ENCODE measurements at places on chromosomes 3 and 15. TPM values are rescaled to one million over a fixed set of nuclear protein-coding genes. Genes with fewer than 3 reads are reported as not detected.

Gene CD96
- total RNA-seq, result not detected

Gene CYFIP1
- 112 TPM for total RNA-seq

Gene GABRG3
- total RNA-seq, result 1.7 TPM

Gene BNIP2
- total RNA-seq, result 69.9 TPM

Gene LMOD3
- total RNA-seq, result not detected

Gene CHRFAM7A
- 0.46 TPM for total RNA-seq

Gene HIGD1A
- total RNA-seq, result 110 TPM

Gene PAQR5
- total RNA-seq, result 1.4 TPM

Gene ZCWPW2
- 0.60 TPM for total RNA-seq

- peak; percentile 52 for DNase-seq
Observed at GRCh38 chr3:134677196-134677986, 26.6 kb upstream of the KY start.

DNA sequence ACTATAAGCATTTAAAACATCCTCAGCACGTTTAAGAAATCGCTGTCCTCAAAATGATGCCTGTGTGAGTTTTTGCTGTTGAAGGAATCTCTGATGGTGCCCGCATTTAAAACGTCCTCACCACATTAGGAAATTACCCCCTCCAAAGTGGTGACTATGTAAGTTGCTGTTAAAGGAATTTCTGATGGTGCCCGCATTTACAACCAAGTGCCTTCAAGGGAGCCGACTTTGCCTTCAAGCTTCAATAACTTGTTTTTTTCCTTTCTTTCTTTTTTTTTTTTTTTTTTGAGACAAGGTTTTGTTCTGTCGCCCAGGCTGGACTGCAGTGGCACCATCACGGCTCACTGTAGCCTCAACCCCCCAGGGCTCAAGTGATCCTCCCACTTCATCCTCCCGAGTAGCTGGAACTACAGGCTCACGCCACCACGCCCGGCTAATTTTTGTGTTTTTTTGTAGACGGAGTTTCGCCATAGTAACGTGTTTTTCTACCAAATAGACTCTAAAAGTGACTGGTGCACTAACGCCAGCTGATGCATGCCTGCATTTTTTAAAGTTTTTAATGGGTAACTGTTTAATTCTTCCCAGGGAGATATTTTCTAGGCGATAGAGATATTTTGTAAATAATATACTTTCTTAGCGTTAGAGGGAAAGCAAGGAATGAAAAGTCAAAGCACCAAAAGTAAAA lies 19.0 kb upstream of the TSEN2 start:
- DNase-seq, result no peak

DNA sequence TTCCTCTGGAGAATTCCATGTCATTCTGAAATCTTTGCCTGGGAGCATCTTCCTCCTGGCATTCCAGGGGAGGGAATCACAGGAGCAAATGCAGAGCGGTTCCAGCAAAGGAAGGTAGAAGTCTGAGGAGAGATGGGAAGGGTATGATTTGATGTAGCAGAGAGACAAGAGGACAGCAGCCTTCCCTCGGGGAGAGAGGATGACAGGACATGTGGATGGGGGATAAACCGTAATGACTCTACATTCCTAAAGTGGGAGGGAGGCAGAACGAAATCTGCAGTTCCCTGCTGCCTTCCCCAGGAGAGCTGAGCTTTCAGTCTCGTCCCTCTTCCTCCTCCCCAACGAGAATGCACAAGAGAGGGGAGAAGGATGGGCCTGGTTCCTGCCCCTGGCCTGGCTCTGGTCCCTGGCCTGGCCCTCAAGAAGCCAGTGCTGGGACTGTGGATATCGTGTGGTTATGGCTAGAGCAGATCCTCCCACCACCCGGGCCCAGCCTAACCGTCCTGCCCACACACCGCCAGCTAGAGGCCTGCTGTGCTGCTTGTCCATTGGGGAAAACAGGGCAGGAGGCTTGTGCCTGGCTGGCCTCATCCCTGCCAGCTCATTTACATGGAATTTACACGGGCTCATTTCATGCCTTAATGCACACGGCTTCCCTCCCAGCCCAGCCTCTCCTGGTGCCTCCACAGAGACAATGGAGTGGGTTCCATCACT lies 26.6 kb downstream of the SEMA7A start:
- peak; percentile 79 for DNase-seq

GRCh38 chr3:113070681-113071113 lies 79.9 kb downstream of the GTPBP8 start:
- DNase-seq, result no peak

DNA sequence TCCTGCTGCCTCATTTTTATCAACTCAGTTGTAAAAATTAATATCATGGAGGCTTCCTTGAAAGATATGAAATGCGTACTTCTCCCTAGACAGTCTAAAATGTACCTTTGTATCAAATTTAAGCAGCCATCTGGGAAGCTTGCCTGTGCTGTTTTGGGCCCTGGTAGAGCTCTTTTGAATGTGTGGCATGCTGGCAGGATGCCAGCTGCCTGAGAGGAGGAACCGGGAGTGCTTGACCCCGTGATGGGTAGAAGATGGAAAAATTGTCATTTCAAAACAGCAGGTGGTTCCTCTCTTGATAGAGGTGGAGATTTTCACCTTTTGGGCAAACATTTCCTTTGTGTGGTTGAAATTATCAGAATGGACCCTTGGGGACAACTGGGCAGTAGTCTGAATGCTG lies 245.3 kb downstream of the RPLP1 start:
- no peak for DNase-seq

GRCh38 chr15:85452436-85452835 lies 72.0 kb downstream of the AKAP13 start:
- DNase-seq, result no peak

GRCh38 chr3:3998140-3998922 lies 199.1 kb downstream of the LRRN1 start:
- peak; percentile 70 for DNase-seq

- no peak for DNase-seq
Observed at GRCh38 chr3:4928277-4928789, 50.9 kb upstream of the BHLHE40 start.

DNA sequence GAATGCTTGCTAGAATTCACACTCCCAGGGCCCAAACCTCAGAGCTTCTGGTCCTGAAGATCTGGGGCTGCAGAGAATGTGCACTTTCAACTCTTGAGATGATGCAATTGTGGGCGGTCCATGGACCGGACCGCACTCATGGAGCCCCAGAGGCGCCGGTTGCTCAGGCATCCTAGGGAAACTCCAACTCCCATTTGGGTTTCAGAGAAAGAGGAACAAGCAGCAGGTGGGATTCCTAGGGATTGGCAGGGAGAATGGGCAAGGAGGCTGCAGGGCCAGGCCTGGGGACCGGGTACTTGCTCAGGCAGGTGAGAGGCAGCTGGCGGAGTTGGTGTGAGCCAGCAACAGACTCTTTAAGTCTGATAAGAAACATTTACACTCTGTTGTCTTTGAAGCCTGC lies 3.5 kb downstream of the NOX5 start:
- DNase-seq, result no peak

- DNase-seq, result no peak
Observed at GRCh38 chr3:187880441-187880840, 135.2 kb upstream of the BCL6 start.

- no peak for DNase-seq
Observed at GRCh38 chr15:95972041-95972553, 358.4 kb upstream of the NR2F2 start.
